ENCODE measurements at places on chromosomes 3 and 15.

- DNase-seq = no peak
These were observed 480.5 kb upstream of the PROK2 start for GRCh38 chr3:72265256-72266015.

GRCh38 chr3:148187296-148187695 is 510.4 kb upstream of the AGTR1 start:
- DNase-seq = no peak

DNA sequence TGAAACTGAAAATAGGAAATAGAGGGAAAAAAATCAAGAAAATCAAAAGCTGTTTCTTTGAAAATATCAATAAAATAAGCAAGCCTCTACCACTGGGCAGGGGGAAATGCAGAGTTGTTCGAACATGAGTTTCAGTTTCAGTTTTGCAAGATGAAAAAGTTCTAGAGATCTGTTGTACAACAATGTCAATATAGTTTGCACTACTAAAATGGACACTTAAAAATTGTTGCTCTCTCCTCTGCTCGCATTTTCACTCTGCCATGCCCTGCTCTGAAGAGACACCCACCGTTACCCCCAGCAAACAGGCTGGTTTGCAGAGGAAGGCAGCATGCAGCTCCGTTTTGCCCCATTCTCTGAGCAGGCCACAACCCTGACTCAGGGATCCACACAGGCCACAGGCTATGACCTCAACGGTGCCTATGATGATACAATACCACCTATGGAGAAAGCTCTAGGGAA is 64.5 kb downstream of the ZNF148 start:
- no peak for DNase-seq

- DNase-seq = no peak
These were observed 187.8 kb downstream of the SHQ1 start for GRCh38 chr3:72660270-72661114.

DNA sequence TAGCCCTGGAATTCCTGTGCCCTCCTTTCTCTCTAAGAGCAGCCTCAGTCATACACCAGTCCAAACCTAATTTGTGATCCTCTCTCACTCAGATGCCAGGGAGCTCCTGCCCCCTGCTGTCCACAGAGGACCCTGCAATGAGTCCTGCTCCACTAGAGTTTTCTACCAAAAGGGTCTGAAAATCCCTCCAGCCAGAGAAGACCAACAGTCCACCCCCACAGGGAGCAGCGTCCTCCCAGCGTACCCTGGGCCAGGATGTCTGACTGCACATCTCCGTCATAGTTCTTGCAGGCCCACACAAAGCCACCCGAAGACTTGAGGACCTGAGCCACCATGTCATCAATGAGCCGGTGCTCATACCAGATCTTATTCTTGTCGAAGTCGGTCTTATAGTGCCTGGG is 15.4 kb downstream of the IDH2 start:
- no peak for DNase-seq

DNA sequence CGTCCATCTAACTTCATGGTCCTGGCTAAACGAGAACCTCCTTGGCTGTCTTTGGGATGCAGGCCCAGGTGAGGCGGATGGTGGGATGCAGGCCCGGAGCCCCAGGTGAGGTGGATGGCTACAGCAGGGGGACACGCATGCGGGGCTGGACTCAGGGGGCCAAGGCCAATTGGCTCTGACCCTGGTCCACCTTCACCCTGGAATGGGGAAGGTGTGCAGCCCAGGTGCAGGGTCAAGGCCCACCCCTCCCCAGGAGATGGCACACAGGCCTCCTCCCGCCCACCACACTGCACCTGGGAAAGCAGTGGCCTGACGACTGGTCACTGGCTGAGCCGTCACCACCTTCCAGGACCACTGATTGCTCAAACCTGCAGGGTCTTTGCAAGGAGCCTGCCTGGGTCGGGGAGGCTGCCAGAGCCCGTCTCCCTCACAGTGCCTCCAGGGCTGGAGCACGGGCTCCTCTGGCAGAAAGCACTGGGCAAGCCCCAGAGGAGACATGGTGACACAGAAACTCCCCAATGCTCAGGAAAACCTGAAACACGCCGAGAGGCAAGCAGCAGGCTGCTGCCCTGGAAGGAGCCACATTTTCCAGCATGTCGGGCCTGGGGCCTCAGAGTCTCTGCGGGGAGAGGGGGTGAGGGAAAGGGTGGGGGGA is 159.6 kb downstream of the LRRK1 start:
- DNase-seq = no peak
